Astrocyte of the spinal cord (primary cell): ENCODE measurements at places on chromosomes 6 and 20.

DNA sequence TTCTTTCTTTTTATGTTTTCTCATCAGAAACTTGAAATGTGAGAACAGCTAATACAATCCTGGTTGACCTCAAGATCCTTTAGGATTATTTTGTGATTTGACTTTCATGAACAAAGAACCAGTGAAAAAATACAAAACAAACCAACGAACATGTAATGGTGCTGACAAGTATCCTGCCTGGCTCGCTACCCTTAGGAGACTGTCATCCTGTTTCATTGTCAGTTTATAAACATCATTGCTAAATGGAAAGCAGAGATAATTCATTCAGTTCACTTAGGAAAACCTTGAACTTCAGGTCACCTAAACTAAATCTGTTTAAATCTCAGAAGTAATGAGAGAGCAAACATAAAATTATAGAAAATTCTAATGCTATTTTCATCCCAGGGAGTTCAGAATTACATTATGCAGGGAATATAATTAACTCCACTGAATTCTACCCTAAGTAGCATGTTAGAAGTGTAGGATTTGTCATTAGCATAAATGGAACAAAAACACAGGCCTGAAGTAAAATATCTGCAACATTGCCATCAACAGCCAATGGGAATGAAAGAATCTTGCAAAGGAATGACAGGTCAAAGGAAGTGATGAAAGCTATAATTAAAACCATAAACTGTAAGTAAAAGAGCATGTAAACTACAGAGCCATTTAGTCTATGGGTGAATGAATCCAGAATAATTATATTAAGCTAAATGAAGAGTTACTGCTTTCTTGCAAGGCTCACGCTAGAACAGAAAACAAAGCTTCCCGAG lies 401.2 kb upstream of the MANEA start:
- no peak for DNase-seq

- no peak for DNase-seq
Observed at GRCh38 chr6:136706430-136706829, 85.8 kb downstream of the MAP3K5 start.

GRCh38 chr20:10922506-10922905 lies 248.7 kb upstream of the JAG1 start:
- no peak for DNase-seq

- DNase-seq, result no peak
Observed at GRCh38 chr6:134287859-134288537, 29.9 kb downstream of the SGK1 start.

DNA sequence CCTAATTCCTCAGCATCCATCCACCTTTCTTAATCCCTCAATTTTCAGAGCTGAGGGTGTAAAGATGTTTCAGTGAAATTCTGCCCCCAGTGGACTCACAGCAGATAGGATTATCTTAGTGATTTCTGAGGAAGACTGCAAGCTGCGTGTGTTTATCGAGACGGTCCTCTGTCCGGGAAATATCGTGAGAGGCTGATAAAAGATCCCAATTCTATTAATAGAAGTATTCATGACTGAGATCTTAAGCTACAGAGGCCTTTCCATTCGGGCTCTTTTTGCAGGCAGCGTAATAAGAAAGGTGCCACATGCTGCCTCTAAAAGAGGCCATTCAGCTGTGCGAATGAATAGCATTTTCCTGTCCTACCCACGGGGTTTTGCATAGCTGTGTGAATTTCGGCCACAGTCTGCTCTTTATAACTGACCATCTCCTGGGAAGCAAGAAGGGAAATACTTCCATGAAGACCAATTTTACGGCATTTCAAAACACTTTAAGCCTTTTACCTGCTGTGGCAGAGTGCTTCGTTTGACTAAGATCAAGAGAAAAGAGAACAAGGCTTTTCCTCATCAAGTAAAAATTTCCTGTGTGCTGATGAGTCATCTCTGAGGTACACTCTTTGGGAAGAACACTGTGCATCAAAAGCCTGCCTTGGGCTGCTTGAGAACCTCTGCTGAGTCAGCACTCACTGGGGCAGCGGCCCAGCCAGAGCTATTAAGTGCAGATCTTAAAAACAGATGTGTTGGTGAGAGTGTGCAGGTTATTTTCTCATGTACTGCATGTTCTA lies 208.8 kb downstream of the ARHGAP18 start:
- peak; percentile 100 for DNase-seq

- no peak for DNase-seq
Observed at GRCh38 chr6:124539096-124539495, 423.1 kb upstream of the RNF217 start.

GRCh38 chr20:34720266-34720665 lies 16.1 kb downstream of the TP53INP2 start:
- no peak for DNase-seq

GRCh38 chr20:23151885-23152284 lies 65.8 kb upstream of the CD93 start:
- no peak for DNase-seq

DNA sequence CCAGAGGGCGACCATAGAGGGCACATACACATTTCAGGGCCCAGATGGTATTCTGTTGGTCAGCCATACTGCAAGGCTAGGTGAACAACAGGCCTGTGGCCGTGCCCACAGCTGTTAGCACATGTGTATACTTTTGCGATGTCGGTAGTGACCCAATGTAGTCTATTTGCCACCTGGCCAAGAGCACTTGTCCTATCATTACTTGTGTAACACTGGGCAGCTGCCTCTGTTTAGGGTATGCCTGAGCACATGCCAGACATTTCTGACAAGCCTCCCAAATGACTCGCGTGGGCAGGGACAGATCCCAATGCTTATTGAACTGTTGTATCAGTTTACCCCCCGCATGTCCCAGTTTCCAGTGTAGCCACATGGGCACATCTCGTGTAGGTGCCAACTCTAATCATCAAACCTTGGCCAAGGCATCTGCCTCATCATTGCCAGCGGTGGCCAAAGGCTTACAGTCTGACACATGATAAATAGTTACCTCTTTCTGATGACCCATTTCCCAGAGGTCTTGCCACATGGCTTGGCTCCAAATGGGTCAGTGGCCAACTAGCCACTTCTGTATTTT lies 74.4 kb upstream of the FBXL4 start:
- no peak for DNase-seq

DNA sequence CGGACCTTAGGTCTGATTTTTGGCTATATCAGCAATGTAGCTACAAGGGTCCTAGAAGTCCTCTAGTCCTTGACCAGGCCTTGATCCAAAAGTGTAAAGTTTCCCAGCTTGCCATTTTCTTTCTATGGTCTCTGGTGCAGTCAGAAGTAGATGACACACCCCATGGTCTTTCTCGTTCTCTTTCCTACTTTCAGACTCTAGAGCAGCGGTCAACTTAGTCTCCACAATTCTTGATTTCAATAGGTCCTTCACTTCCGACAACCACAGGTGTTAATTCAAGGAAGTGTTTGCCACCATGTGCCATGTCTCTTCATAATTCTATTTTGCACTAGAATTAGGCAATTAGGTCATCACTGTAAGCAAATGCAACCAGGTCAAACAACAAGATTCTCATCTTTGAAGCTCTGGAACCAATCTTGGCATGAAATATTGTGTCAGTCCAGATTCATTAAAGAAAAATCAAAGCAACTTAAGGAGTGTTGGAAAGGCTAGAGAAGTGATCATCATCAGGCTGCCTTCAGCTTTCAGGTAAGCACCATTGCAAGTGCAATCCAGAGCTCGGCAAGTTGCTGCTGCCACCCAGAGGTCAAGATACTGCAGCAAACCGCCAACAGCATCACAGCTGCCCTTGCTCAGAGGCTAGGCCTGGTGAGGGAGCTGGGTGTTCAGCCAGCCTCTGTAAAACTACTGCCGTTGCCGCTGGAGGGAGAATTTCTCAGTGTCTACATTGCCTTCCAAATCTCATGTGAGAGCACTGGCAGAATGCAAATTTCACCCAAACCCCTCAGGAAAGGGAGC lies 5.6 kb upstream of the SYNE1 start:
- peak; percentile 41 for DNase-seq

DNA sequence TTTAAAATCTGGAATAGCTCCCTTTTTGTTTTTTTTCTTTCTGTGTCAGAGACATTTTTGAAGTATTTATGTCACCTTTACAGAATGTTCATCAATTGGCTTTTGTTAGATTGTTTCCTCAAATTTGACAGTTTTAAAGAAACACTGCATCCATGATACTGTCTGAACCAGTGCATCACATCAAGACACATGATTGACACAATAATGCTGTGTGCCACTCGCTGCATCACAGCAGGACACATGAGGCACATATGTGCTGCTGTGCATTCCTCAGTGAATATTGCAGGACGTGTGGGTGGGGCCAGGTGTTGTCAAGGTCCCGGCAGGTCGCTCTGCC lies 37.4 kb downstream of the ERMARD start:
- DNase-seq, result no peak

GRCh38 chr6:137810554-137811120 lies 56.4 kb upstream of the TNFAIP3 start:
- no peak for DNase-seq

- DNase-seq, result no peak
Observed at GRCh38 chr6:30102414-30102969, 10.4 kb downstream of the TRIM31 start.

DNA sequence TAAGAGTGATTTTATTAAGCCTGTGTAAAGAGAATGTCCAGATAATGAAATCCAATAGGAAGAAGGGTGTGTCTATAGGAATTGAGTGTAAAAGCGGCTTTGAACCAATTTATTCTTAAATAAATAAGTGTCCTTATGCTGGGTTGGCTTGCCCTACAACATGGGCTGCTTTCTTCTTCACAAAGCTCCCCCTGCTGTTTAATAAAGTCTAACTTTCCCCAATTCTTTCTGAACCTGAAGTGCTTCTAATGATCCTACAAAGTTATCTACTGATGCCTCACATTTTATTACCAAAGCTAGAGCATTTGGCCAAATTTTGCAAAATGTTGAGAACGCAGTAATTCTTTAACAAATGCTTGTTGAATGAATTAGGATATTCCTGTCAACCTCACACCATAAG lies 36.3 kb upstream of the SIRT5 start:
- peak; percentile 60 for DNase-seq

DNA sequence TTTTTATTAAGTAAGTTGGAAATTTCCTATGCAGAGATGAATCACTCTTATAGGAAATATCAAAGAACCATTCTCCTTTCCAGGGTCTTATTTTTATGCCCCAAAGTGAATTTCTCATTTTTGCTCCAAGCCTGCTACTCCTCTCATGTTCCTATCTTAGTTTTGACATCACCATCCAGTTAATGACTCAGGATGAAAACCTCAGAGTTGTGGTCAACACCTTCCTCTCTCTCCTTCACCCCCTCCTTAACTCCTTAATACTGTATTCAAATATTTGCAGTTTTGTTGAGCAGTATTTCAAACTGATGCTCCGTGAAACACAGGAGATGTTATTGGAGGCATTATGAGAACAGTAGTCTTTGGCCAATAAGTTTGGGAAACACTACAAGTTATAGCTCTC lies 64.1 kb downstream of the NRN1 start:
- peak; percentile 10 for DNase-seq

DNA sequence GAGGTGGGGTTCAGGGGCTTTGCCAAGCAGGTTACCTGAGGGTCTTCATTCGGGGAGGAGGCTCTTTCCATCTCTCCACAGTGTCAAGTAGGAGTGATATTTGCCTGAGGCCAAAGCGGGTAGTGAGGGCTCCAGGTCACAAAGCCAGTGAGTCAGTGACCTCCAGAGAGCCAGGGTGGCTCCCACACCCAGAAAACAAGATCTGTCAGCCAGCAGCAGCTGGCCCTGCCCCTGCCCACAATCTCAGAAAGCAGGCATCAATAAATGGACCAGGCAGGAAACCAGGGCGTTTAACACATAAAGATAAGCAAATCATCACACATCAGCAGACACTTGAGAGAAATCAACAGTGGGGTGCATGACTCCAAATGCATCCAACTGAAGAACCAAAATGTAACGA lies 250.8 kb downstream of the CDH26 start:
- DNase-seq, result no peak

GRCh38 chr6:18561037-18561750 lies 174.0 kb downstream of the RNF144B start:
- DNase-seq, result no peak

GRCh38 chr6:24919056-24919892 lies 16.5 kb downstream of the RIPOR2 start:
- no peak for DNase-seq

- no peak for DNase-seq
Observed at GRCh38 chr6:10479939-10480700, 41.0 kb upstream of the GCNT2 start.

DNA sequence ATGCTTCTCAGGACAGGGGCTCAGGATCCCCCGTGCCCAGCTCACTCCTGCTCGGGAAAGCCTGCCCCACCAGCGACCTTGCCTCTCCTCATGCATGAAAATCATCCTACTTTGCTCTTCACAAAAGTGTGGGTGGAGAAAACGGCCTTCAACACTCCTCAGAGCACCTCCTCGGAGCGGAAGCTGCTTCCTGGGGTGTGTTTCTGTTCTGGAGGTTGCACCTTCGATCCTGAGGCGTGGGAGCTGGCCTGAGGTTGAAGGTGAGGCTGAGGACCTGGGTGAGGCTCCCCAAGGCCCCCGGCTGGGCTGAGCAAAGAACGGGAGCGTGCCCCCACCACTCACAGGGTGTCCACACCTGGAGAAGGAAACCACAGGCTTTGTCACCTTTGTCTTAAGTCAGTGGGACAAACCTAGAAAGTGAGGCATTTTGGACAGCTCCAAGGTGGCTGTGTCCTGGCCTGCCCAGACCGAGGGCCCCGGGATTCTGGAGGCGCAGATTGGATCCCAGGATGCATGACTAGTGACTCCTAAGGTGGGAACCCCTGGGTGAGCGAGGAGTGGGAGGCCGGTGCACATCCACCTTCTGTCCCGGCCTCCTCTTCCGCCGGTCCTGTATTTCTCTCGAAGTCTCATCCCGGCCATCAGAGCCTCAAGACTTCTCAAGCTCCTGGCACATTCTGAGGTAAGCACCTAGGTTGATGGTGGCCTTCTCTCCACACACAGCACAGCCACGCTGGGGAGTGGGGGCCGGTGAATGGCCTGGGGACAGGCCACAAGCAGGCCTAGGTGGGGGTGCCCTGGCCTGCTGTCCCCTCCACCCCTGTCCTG lies 104.7 kb downstream of the TMEM242 start:
- no peak for DNase-seq

DNA sequence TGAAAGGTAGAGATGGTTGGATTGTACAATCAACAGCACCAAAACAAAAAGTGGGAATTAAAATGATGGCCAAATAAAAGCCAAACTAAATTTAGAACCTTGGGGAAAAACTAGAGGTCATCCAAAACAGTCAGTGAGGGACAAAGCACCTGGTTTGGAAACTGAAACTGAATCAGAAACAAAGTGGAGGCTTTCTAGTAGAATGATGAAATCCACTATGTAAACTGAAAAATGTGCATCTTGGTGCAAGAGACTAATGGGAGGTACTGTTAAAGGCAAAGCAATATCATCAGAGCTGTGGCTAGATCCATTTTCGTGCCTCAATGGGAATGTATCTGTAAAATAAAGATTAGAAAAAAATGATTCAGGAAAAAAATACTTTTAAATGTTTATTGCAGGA lies 380.0 kb upstream of the GJE1 start:
- DNase-seq, result no peak

DNA sequence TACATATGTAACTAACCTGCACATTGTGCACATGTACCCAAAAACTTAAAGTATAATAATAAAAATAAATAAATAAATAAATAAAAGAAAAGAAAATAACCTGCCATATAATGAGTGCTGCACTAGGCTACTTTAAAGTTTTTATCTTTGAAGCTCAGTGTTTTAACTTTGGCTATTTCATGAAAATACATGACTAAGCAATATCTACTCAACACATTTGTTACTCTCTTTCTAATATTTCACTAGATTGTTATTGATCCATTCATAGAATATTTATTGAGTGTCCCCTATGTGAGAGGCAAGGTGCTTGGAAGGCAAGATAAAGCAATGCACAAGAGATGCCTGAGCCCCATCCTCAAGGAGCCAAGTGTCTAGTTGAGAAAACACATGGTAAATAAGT lies 221.7 kb downstream of the SLC35F1 start:
- no peak for DNase-seq
